Kasumi-1 (cell line): ENCODE measurements at places on chromosomes 3 and 15.
A peak's percentile ranks its signal among the peaks of the same experiment; 100 is the strongest.

DNA sequence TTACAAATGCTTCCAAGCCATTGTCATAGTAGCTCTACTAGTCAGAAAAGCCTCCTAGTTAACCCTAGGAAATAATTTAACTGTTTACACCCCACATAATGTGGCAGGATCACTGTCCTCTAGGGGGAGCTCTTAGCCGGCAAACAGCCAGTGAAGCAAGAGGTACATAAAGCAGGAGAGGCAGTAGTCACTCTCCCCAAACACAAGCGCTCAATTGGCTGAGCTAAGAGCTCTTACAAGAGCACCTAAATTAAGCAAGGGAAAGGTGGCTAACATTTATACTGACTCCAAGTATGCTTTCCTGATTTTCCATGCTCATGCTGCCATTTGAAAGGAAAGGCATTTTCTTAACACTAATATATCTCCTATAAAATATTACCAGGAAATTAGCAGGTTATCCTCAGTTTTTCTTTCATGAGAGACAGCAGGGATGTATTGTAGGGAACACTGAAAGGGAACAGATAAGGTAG, 37.6 kb downstream of the NCEH1 start:
- peak; percentile 83 for DNase-seq

DNA sequence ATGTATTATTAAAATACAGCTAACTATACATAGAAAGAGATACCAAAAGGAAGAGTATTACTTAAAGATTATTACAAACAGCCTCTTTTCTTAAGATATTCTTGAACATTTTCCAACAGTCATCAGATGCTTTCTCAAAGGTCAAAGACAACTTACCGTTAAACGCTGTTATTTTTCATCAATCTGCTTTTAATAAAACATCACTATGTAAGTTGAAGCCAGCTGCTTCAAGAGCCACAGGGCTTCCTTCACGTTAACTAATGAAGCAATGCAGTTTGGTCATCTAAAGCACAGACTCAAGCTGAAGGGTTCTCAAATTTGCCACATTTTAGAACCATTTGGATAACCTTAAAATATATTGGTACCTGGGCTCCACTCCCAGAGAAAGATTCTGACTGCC, 578.8 kb downstream of the ROBO2 start:
- no peak for DNase-seq

DNA sequence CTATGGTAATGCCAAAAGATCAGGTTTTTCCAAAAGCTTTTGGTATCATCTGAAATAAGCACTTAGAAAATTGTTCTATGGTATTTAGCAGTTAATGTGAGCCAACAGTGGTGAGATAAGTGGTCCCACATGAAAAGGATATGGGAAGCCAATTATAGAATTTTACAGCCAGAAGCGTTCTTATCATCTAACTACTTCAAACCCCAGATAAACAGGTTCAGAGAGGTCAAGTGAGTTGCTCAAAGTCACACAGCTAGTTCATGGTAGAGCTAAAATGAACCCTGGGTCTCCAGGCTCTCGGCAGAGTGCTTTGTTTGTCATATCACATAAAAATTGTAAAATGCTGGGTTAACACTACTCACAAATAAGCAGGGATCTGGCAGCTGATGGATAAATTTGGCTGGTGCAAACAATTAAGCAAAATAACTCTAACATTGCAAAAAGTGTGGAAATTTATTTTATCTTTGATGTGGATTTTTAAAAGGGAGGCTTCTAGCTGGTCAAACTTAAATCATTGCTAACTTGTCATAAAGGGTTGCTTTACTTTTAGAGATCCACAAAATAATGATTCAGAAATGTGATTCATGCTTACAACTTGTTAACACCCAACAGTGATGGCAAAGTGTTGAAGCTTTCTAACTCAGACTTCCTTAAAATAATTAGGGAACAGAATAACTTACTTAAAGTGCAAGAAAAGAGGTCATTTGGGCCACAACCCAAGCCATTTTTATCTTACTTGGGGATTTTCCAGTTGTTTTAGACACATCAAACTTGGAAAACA, 202.8 kb upstream of the TBC1D5 start:
- no peak for DNase-seq

DNA sequence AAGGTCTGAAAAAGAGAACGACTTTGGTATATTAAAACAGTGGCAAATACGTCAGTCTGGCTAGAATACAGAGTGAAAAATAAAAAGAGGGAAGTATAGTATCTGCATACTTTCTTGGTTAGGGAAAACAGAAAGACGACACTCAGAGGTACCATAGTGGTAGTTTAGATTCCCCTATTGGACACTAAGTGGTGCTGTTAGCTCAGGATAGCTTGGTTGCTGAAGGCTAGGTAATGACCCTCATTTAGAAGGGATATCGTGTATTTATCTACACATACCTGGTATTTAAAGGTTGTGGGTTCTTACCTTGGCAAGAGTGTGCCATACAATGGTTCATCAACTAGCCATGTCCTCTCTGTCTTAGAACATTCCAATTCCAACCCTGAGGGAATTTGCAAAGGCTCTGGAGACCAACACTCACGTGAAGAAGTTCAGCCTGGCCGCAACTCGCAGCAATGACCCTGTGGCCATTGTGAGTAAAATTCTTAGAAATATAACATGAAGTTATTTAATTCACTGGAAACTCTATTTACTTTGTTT, 31.0 kb downstream of the TMOD2 start:
- DNase-seq: peak; percentile 44

DNA sequence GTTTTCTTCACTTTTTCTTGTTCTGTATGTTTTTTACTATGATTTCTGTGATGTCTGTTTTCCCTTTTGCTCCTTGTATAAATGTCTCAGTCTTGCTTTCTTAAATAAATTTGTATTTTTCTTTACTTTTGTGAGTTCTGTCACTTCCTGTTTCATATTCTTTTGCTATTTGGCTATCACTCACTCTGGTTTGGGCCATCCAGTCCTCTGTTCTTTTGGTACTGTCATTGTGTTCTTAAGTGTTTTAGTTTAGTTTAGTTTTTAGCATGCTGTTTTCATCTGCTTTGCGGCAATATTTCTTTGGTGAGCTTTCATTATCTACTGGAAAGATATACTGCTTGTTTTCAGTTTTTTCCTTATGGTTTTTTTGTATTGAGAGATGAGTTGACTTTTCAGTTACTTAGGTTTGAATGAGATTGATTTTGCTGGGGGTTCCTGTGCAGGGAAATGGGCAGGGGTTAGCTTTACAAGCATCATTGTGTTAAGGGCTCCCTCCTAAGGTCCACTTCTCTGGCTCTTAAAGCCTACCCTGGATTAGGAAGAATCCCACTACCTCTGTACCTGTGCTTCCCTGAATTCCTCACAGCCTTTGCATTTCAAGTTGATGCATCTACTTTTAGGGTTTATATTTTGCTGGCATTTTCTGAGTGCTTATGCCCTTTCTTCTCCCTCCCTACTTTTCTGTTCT, 35.1 kb downstream of the PDCD6IP start:
- no peak for DNase-seq

DNA sequence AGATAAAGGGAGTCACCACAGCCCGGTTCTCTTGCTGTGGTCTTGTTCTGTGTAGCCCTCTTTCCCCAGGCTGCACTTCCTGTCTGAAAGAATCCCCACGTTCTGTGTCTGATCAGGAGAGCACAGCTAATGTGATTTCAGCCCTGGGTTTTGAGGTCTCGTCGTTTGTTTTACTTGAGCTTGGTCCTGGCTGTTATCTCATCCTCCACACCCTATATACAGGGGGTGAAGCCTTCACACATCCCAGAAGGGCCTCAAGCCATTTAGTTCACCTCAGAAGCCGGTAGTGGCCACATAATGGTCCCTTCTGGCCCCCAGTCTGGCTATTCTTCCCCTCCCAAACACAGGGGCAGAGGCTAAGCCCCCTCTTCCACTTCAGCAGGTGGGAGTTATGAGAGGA, 115.6 kb downstream of the PDE8A start:
- DNase-seq: no peak

- DNase-seq: no peak
These were observed 681 bp upstream of the IL5RA start for GRCh38 chr3:3110749-3111361.

- DNase-seq: no peak
These were observed 145.7 kb downstream of the EPHA6 start for GRCh38 chr3:96959901-96960641.

DNA sequence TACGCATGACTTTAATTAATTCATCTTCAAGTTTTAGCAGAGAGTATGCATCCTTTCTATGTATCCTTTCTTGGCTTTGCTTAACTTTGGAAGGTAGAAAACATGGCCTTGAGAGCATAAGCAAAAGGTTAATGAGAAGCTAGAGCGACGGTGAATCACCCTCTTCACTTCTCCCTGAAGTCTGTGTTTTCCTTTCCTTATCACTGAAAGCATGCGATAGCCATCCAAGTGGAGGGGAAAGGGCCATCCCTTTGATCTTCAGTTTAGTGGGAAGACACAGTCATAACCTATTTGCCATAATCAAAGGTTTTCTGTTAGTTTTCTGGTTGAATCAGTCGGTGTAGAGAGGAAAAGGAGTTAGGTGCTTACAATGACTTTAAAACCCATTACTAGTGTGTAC, 354.0 kb upstream of the ROBO2 start:
- DNase-seq: no peak

- no peak for DNase-seq
These were observed at the start of gene ZNF660 for GRCh38 chr3:44584646-44585501. ZNF660 (plus strand) TSS chr3:44584964; CDS start chr3:44594194, 9,230 bp downstream.

DNA sequence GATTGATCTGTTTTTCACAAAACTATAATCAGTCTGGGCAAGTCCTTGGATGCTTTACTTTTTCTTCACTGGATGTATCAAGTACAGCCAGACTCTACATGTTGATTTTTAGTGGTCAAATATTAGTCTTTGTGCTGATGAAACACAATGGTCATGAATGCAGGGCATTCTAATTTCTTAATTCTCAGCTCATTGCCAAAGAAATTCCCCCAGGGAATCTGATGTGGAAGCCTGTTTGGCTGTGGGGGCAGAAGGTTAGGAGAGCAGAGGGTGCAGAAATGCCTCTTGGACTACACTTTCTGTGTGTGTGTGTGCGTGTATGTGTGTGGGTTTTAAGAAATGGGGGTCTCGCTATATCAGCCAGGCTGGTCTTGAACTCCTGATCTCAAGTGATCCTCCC, 48.7 kb upstream of the HACD2 start:
- no peak for DNase-seq

- DNase-seq: peak; percentile 23
These were observed 1.7 kb downstream of the ARPIN start for GRCh38 chr15:89910891-89911626.

DNA sequence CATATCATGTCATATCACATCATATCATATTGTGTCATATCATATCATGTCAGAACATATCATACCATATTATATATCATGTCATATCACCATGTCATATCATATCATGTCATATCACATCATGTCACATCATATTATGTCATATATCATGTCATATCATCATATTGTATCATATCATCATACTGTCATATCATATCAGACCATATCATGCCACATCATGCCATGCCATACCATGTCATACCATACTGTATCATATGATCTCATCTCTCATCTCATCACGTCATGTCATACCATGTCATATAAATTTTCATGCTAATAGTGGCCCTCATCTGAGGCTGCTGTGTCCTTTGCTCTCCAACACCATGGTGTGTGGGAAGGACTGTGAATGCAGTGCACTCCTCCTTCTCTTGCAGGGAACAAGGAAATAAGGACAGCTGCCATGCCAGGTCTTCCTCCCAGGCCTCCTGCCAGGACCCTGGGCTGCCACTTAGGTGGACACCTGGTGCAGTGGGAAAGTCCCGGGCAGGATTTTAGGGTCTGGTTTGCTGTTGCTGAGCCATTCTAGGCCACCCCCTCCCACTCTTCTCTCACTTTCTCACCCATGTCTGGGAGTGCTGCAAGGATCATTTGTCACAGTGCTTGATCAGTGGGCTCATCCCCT, 72.4 kb upstream of the TRPM1 start:
- no peak for DNase-seq

DNA sequence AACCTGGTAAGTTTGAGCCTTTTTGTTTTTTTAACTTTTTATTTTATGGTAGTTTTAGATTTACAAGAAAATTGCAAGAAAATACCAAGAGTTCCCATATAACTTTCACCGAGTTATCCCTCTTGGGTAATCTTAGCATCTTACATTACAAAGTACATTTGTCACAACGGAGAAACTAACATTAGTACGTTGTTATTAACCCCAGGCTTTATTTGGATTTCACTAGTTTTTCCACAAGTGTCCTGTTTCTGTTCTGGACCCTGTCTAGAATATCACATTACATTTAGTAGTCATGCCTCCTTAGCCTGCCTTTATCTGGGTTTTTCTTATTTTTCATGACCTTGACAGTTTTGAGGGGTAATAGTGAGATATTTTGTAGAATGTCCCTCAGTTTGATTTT, 53.5 kb upstream of the KPNA4 start:
- DNase-seq: no peak

DNA sequence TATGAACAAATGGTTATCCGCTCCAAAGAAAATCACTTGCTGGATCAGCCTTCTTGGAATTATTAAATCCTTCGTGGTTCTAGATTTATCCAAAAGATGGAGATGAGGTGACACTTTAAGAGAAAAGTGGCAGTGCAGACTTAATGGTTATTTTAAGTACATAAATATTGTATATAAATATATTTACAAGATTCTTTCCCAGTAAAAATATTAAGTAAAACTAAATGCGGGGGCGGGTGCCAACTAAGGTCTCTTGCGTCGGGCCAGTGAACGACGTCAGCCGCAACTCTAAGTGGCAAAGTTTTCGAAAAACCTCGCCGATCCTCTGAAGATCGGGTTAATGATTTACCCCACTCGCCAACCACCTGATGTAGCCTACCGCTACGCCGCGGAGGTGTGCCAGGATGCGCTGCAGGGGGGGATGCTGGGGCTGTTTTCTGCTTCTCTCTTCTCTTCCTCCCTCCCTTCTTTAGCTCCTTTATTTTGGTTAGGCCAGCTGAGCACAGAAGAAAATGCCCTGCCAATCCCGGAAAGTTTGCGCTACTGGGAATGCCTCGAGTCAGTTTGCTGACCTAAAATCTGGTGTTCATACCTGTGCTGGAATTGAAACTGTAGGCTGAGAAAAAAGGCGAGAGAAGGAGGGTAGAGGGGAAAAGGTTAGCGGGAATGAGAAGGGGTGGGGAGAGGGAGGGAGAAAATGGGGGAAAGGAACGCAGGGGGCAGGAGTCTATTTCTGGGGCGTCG, 7.6 kb upstream of the FOXB1 start:
- DNase-seq: no peak

- DNase-seq: no peak
These were observed 522.2 kb downstream of the FHIT start for GRCh38 chr3:60729056-60729455.

- DNase-seq: peak; percentile 79
These were observed 90.7 kb downstream of the IGF2BP2 start for GRCh38 chr3:185733980-185734724.

DNA sequence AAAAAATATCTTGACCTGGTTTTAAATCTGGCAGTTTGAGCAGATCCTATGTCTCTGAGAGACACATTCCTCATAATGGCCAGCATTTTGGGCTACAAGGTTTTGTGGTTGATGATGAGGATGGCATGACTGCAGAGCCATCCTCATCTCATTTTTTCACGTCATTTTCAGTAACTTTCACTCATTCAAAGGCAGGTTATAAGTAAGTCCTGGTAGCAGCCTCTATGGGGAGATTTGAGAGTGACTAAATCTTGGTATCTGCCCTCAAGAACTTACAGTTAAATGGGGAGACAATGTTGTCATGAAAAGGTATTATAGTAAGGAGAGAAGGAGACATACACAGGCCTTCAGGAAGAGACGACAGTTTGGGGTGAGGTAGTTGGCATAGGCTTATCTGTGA, 14.5 kb downstream of the TIGIT start:
- no peak for DNase-seq
